ENCODE measurements at places on chromosomes 11 and 22.
A peak's percentile ranks its signal among the peaks of the same experiment; 100 is the strongest.

DNA sequence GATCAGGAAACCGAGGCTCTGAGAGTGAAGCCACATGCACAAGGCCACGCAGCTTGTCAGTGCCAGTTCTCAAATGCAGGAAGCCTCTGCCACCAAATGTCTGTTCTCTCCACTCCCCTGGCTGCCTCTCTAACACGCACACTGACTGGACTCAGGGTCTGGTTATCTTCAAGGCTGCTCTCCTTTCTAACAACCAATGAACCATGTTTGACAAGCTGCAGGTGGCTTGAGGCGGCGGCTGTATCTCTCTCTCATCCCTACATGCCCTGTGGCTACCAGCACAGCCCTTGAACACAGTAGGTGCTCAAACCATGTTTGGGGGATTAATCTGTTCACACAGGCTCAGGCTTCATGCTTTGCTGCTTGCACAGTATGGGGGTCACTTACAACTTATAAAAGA, 23.7 kb downstream of the MFNG start:
- no peak for DNase-seq

GRCh38 chr11:106369224-106369623, 291.8 kb downstream of the AASDHPPT start:
- DNase-seq = no peak

- no peak for DNase-seq
Measured at GRCh38 chr11:58318532-58318931, 40.3 kb downstream of the OR5B17 start.

GRCh38 chr22:16915701-16916100, 90.5 kb upstream of the XKR3 start:
- DNase-seq = no peak

- DNase-seq = peak; percentile 90
Measured at GRCh38 chr11:126284829-126285228, 1.9 kb downstream of the TIRAP start.

GRCh38 chr11:112925516-112926310, 35.5 kb upstream of the NCAM1 start:
- no peak for DNase-seq

DNA sequence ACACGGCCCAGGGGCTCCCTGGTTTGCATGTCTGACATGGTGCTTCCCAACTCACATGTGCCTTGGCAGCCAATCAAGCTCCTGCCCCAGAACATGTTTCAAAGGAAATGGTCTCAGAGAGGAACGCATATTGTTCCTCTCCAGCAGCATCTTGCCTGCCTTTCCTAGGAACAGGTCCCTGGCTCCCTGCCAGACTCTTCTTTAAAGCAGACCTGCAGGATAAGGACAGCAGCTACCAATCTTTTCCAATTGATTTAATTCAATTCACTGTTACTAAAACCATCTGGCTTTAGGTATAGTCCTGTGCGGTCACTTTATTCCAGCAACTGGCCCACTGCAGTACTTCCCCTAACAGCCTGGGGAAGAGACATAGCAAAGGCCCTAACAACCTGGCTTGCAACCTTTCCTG, 79.9 kb downstream of the AMBRA1 start:
- DNase-seq = peak; percentile 51
